ENCODE measurements at places on chromosomes 5 and 9.

DNA sequence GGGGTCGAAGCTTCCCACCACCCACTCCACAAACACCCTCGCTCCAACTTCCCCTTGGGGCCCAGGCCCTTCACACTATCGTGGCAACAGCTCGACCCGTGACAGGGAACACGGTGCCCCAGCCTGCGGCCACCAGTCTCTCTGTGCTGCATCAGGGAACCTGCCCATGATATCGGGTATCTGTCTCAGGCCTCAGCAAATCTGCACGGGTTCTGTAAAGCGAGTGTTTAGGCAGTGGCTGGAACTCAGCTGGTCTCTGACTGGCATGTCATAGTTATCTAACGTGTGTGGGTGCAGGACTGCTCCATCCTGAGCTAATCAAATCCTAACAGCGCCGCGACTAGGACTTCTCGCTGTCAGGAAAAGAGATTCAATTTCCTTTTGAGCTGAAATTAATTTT is 42.9 kb downstream of the DBH start:
- no peak for DNase-seq

GRCh38 chr9:123871781-123872180 is 58.1 kb downstream of the DENND1A start:
- DNase-seq: no peak

DNA sequence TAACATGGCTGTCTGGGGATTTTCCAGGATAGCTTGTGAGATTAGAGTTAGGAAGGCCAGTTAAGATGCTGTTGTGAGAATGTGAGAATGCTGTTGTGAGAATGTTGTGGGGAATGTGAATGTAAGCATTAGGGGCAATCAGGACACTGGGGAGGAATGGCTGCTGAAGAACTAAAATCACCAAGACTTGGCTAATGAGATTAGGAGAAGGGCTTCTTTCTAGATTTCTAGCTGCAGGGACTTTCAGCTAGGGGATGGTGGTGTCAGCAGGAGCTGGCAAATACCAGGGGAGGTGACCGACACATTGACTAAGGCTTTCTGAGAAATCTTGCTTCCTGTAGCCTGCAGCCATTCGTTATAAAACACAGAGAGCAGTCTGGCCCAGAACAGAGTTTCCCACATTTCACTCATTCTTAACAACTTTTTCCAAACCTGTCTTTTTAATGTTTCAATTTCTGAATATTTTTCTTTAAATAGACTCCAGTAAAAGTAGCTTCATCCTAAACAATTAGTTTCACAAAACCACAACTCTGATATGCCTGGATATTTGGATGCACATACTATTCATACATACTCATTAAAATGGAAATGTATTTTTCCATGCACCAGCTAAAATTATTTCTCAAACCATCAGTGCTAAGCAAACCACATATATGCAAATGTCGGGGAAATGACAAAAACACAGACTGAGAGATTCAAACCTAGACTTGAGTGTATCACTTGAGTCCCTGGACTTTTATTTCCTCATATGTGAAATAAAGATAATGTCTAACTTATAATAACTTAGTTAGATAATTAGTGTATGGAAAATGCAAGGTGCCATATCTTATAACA is 89.3 kb upstream of the TNC start:
- DNase-seq: no peak

DNA sequence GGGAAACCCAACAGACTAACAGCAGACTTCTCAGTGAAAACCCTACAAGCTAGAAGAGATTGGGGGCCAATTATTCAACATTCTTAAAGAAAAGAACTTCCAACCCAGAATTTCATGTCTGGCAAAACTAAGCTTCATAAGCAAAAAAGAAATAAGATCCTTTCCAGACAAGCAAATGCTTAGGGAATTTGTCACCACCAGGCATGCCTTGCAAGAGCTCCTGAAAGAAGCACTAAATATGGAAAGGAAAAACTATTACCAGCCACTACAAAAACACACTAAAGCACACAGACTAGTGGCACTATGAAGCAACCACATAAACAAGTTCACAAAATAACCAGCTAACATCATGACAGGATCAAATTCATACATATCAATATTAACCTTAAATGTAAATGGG is 131.1 kb downstream of the OR2K2 start:
- no peak for DNase-seq

DNA sequence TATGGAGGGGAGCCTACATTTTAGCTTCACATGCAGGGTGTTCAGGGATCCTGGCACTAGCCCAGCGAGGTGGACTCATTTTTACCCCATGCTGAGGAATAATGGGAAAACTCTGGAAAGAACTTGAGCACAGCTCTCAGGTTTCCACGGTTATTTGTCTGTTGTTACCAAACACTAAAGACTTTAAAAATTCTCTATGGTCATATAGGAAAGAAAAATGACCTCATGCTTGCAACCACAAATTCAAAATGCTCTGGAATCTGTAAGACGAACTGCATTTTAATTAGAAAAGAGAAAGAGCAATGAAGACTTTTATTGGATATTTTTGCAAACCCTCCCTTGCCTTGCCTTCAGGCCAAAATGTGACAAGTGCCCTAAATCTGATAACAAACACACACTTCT is 606.9 kb downstream of the EBF1 start:
- no peak for DNase-seq

DNA sequence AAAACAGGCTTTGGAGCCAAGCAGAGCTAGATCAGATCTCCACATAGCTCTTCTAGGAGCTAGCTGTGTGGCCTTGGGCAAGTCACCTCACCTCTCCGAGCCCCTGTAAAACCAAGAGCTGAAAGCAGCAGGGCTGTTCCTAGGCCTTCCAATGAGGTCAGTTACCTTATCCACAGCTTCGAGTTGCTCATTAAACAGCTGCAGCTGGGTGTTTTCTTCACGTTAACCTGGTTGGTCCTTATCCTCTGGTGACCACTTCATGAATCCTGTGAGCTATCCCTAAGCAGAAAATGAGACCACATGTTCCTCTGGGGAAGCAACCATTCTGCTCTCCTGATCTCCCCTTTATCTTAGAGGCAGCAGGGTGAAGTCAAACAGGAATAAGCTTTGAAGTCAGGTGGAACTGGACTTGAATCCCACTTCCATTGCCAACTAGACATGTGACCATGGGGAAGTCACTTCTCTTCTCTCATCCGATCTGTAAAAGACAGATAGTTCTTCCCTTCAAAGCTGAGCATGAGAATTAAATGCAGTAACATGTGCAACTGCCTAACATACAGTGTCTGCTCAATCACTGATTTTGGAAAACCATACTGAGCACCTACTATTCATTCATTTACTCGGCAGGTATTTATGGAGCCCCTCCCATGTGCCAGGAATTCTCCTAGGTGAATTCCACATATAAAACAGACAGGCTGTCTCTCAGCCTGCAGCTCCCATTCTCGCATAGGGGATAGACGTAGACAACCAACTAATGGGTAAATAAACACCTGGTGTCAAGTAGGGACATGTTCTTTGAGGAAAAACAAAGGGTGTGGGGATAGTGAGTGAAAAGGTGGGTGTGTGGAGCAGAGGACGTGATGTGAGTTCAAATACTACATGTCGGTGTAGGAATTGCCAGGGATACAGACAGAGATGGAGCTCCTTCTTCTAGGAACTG is 111.7 kb upstream of the BOD1 start:
- no peak for DNase-seq

GRCh38 chr9:25724424-25724823 is 46.2 kb upstream of the TUSC1 start:
- DNase-seq: no peak

DNA sequence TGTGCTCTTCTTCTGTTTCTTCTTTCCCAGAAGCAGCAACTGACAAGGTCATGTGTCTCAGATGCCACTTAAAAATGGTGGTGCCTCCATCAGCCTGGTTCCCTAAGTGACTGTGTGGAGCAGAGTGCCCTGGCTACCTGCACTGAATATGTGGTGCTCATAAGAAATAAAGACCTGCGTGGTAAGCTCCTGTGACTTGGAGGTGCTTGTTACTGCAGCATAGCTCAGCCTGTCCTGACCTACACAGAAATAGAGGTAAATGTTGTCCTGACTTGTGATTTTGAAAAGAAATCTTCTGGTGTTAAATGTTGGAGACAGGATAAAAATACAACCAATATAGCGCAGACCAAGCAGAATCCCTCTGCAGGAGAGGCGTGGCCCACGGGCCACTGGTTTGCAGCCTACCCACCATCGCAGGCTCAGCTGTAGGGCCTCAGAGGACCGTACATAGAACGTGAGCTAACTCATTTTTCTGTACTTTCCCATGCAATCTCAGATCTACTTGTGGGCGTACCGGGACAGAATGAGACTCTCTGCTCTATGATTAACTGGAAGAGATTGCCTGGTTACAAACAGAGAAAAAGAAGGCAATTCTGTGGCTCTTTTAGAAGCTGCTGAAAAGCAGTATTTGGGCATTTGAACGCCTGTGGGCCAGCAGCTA is 79.4 kb upstream of the UNC5A start:
- no peak for DNase-seq

GRCh38 chr5:150918613-150919012 is 13.8 kb upstream of the ZNF300 start:
- no peak for DNase-seq

DNA sequence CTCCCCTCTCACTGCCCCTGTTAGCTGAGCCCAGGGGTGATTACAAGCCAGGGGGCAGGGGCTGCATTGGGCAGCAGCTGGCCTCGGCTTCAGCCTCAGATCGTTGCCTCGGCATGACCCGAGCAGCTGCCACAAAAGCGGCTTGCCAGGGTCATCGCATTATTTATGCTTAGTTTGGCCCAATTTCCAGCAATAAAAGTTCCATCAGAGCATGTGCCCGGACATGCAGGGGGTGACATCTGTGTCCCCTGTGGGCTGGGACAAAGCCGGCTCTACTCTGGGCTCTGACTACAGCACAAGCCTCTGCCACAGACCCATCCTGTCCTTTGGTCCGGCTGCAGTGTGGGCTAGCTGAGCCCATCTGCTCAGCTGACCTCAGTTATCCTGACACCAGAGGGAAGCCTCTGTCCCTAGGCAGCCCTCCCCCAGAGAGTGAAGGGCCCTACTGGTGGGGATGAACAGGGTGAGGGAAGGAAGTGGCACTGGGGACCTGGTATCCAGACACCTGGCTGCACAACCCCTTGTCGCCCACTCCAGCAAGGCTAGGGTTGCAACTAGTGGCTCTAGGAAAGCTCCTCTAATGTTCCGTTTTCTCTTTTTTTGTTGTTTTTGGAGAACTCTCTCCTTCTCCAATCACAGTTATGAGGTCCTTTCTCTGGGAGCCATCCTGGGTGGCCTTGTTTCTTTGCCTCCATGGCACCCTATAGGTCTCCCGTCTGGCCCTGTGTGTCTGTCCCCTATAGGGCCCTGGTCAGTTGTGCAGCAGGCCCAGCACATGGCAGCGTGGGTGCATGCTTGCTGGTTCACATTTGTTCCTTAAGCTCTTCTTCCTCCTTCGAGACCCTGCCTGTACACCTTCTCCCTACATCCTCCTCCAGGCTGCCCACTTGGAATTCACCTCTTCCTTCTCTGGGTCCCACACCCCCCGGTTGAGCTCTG is 13.3 kb upstream of the GADD45G start:
- no peak for DNase-seq

DNA sequence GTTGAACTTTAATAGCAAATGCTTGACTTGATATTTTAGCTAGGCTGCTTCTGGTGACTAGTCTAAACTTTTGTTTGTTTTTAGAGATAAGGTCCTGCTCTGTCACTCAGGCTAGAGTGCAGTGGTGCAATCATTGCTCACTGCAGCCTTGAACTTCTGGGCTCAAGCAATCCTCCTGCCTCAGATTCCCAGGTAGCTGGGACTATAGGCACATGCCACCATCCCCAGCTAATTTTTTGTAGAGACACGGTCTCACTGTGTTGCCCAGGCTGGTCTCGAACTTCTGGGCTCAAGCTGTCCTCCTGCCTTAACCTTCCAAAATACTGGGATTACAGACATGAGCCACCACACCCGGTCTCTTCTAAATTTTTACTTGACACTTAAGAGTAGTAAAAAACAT is 20.7 kb downstream of the CDC37L1 start:
- DNase-seq: no peak

- no peak for DNase-seq
These were observed 29.7 kb downstream of the TEX10 start for GRCh38 chr9:100322954-100323536.

- DNase-seq: no peak
These were observed 485.4 kb downstream of the IRX1 start for GRCh38 chr5:4081059-4081458.

- DNase-seq: no peak
These were observed 7.0 kb downstream of the CENPP start for GRCh38 chr9:92332577-92333281.

DNA sequence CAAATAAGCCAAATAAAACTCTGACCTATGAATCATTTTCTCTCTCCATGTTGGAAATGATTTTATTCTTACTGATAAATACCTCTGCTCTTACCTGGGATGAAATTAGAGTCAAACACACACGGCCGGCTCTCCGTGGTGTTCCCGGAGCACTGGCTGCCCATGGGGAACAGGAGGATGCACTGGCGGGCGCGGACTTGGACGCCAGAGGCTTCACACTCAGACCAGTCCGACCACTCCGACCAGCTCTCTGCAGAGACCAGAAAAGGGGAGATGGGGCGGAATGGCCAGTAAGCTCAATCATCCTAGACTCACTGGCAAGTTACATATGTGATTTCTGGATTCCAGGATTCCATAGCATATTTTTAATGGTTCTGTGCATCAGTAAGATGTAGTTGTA is 494.1 kb downstream of the SEMA5A start:
- no peak for DNase-seq

DNA sequence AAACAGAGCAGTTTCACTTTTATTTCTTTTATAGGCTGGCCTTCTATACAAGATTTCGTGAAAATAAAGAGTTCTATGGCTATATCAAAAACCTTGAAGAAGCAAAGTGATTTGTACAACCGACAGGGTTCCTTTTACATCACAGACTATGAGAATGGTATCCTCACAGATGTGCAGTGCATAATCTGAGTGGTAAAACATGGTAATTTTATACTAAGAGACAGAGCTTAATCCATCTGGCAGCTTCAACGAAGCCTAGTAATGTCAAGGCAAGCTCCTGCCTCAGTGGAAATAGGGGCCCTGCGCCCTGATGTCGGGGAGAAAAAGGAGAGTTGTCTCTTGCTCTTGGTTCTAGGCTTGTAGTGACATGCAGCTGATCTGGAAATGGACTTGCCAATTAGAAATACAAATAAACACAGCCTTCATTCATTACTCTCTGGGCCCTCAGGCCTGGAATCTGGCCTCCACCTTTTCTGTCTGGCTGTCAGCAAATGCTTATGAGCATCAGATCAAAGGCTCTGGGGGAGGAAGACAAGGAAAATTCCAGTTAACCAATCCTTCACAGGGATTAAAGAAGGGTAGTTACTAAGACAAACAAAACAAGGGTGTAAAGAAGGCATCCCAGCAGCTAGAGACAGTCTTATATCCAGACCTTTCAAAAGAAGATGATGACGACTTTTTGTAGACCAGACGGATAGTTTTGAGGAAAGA is 33.6 kb upstream of the TRIM32 start:
- DNase-seq: no peak

DNA sequence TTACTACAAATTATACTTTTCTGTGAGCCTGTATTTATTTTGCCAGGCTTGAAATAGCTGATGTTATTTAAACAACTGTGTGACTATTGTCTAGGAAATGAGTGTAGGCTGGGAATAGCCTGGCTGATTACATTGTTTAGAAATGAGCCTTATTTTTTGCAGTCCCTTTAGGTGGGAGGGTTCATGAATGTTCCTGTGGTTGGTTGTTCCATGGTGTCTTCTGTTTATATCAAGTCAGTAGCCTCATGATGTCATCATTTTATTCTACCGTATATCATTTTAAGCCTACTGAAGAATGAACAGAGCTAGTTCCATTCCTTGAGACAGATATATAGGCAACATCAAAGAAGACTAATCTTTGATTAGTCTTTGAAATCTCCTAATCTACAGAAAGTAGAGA is 53.1 kb downstream of the MAP1B start:
- DNase-seq: no peak

GRCh38 chr9:114237781-114238180 is 82.4 kb downstream of the COL27A1 start:
- no peak for DNase-seq

Data from cortex of kidney (tissue), 1 donor.